ENCODE measurements at places on chromosomes 3 and 15. TPM values are rescaled to one million over a fixed set of nuclear protein-coding genes. Genes with fewer than 3 reads are reported as not detected.

The NR2F2 gene
- total RNA-seq = 24.6 TPM

DNA sequence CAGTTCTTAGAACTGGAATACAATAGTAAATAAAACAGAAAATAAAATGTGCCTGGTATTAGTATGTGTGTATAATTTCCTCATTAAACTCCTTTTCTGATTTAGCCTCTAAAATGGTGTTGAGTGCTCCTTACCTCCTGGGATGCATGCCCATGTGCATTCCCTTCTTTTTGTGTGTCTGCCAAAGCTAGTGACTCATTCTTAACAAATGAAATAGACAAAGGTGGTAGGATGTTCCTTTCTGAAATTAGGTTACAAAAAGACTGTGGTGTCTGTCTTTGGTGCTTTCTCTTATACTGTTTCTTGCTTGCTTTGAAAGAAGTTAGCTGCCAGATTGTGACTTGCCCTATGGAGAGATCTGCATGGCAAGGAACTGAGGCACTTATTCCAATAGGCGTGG, 623.7 kb downstream of the GRM7 start:
- DNase-seq = no peak

DNA sequence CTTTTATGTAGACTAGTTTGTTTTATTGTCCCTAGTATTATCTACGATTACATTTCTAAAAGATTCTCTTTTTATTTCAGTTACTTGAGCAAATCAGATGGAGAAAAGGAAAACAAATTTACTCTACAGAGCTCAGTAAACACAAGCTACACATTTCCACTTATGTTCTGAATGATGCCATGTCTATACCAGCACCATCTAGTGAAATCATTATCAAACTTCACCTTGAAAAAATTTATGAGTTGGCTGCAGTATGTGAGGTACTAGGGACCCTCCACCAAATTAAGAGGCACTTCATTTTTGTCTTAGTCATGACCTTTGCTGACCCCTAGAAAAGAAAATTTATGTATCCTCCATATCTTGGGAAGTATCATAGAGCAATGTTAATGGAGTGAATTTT, 827.4 kb downstream of the SI start:
- DNase-seq = no peak

DNA sequence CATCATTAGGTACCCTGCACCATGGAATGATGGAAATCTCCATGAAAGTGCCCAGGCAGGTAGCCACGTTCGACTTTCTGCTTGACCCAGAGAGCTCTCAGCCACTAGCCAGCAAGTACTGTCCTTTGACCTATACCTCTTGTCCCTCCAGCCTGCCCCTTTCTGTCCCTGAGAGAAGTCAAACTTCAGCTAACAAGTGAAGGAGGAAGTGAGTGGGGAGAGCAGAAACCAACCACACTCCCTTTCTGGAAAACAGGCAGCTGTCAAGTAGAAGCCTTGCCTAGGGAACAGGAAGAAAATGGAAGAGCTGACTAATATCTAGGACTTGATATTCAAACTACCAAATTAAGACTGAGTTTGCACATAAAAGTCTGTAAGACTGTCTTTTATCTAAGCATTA, 30.3 kb upstream of the FSTL1 start:
- no peak for DNase-seq

The DAZL gene
- 3.2 TPM for total RNA-seq

DNA sequence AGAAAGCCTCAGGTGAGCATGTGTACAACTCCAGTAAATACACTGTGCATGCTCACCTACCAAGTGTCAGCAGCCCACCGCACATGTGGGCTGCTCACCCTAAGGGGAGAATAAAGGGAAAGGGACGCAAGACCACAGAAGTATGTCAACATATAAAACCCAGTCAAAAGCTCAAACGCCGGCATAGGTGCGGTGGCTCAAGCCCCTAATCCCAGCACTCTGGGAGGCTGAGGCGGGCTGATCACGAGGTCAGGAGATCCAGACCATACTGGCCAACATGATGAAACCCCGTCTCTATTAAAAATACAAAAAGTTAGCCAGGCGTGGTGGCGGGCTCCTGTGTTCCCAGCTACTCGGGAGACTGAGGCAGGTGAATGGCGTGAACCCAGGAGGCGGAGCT, 732.1 kb downstream of the ZPLD1 start:
- DNase-seq = no peak
